Neuronal stem cell (in vitro differentiated cells): ENCODE measurements at places on chromosomes 3 and 15.

DNA sequence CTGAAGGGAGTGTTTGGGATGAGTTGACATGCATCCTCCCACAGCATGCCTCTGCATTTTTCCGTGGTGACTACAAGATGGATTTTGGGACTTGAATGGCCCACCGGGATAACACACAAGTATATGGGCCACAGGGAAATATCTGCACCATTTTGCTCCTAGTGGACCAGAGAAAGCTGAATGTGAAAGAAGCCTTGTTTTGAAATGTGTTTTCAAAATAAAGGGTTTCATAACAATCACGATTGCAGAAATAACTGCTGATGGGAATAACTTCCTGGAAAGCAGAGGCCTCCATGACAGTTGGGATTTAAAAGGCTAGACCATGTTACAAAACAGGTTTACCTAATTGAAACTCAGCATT lies 77.5 kb upstream of the PRR23C start:
- peaks cover 12% of the 10 kb centered on the region for H3K4me1 ChIP-seq
- H3K27ac ChIP-seq = no peak overlapping the region
- no peaks in the 10 kb centered on the region for H3K36me3 ChIP-seq
- no peaks in the 10 kb centered on the region for H3K27me3 ChIP-seq
- H3K4me3 ChIP-seq = no peak overlapping the region
- no peak for DNase-seq

DNA sequence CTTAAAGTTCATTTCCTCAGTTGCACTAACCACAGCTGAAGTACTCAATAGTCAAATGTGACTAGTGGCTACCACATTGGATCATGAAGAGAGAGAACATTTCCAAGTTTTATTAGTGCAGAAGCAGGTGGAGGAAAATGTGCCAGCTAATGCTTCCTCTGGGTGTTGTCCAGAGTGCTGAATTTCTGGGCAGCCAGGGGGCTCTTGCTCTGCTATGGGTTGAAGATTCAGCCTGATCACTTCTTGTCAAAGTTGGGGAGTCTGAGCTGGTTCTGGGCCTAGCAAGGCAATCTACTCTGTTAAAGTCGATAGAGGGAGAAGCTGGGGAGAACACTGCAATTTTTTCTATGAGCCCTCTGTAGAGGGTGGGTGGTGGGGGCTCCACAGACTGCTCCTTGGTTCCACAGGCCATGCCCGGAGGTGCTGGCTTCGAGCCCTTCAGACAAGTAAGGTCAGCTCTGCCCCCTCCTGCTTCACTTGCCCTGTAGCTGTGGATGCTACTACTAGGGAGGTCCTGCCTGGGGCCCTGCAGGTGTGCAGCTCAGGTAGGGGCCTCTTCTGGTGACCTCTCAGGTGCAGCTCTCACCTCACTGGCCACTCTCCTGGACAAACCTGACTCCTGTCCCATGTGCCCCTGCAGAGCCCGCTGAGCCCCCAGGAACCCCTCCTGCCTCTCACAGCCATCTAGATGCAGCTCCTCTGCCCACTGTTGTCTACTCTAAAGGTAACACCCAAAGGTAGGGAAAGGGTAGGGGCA lies 8.2 kb downstream of the ALG3 start:
- H3K36me3 ChIP-seq = peaks cover 40% of the 10 kb centered on the region
- no peak overlapping the region for H3K27ac ChIP-seq
- no peaks in the 10 kb centered on the region for H3K27me3 ChIP-seq
- no peak for DNase-seq

GRCh38 chr3:113005611-113006010 lies 14.8 kb downstream of the GTPBP8 start:
- H3K27ac ChIP-seq = no peak overlapping the region
- no peaks in the 10 kb centered on the region for H3K4me1 ChIP-seq
- no peak overlapping the region for H3K4me3 ChIP-seq
- DNase-seq = no peak
- H3K27me3 ChIP-seq = no peaks in the 10 kb centered on the region
- H3K36me3 ChIP-seq = peaks cover 23% of the 10 kb centered on the region

GRCh38 chr15:36370731-36371112 lies 208.7 kb upstream of the CDIN1 start:
- DNase-seq = no peak
- H3K27me3 ChIP-seq = no peaks in the 10 kb centered on the region
- no peak overlapping the region for H3K4me3 ChIP-seq
- peaks cover 2% of the 10 kb centered on the region for H3K4me1 ChIP-seq
- H3K36me3 ChIP-seq = no peaks in the 10 kb centered on the region

DNA sequence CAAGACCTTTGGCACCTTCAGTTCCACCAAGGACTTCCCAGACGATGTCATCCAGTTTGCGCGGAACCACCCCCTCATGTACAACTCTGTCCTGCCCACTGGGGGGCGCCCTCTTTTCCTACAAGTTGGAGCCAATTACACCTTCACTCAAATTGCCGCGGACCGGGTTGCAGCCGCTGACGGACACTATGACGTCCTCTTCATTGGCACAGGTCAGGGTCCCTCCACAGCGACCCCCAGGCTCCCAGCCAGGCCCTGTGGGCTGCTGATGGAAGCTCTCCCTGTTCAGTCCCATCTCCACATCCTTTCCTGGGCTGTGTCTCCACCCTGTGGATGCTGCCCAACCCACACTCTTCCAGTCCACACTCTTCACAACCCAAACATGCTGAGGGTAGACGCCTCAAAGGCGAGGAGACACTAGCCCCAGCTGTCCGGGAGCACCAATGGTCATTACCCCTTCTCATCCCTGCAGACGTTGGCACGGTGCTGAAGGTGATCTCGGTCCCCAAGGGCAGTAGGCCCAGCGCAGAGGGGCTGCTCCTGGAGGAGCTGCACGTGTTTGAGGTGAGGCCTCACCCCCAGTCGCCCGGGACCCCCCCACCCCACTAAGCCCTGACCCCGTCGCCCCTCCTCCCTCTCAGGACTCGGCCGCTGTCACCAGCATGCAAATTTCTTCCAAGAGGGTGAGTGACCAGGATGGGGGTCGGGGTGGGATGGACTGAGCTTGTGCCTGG lies 4.3 kb upstream of the LSMEM2 start:
- no peak overlapping the region for H3K27ac ChIP-seq
- peaks cover 9% of the 10 kb centered on the region for H3K27me3 ChIP-seq
- no peak overlapping the region for H3K4me3 ChIP-seq
- H3K36me3 ChIP-seq = no peaks in the 10 kb centered on the region
- DNase-seq = no peak
- peaks cover 12% of the 10 kb centered on the region for H3K4me1 ChIP-seq

GRCh38 chr3:16885593-16886302 lies 993 bp downstream of the PLCL2 start:
- peak overlapping the region; percentile 87 for H3K4me3 ChIP-seq
- no peaks in the 10 kb centered on the region for H3K27me3 ChIP-seq
- peaks cover 1% of the 10 kb centered on the region for H3K4me1 ChIP-seq
- no peaks in the 10 kb centered on the region for H3K36me3 ChIP-seq

- no peak overlapping the region for H3K4me3 ChIP-seq
- H3K36me3 ChIP-seq = no peaks in the 10 kb centered on the region
- no peak for DNase-seq
- no peak overlapping the region for H3K27ac ChIP-seq
These were observed 189.0 kb downstream of the VGLL3 start for GRCh38 chr3:86801921-86802320.

DNA sequence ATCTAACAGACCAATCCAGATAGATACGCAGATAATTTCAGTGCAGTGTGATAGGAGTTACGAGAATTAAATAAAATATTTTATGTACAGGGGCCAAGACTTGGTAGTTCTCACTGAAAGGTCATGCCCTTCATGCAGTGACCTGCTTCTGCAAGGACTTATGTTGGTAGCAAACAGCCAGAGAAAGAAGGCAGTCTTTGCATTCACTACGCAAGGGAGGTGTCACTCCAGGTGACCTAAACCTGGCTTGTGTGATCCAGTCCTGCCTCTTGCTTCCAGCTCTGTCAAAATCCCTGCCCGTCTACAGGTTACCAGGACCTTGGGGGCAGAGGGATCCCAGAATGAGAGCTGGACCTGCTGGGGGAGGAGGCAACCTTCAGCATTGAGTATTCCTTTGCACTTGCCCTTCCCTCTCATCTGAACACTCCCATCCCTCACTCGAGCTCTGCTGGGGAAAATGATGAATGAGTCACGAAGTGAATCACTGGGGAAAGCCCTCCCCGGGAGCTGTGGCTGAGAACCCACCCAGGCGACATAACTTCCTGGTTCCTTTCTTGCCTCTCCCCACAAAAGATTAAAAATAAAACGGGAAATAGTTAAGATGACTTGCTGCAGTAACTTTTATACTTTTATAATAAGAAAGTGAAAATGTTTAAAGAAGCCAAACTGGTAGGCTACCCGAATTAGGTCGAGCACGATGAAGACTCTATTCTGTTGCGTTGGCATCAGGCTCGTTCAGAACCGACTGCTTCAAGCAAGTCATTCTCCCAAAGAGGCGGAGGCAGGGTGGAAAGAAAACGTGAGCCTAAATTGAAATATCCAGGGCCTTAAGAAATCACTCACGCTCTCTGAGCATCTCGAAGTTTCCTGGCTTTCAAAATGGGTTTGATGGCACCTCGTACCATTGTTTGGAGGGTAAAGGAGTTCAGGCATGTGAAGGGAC lies 216.1 kb downstream of the SLCO3A1 start:
- no peaks in the 10 kb centered on the region for H3K27me3 ChIP-seq
- no peak overlapping the region for H3K4me3 ChIP-seq
- no peak overlapping the region for H3K27ac ChIP-seq
- no peak for DNase-seq
- peaks cover 2% of the 10 kb centered on the region for H3K4me1 ChIP-seq
- no peaks in the 10 kb centered on the region for H3K36me3 ChIP-seq

DNA sequence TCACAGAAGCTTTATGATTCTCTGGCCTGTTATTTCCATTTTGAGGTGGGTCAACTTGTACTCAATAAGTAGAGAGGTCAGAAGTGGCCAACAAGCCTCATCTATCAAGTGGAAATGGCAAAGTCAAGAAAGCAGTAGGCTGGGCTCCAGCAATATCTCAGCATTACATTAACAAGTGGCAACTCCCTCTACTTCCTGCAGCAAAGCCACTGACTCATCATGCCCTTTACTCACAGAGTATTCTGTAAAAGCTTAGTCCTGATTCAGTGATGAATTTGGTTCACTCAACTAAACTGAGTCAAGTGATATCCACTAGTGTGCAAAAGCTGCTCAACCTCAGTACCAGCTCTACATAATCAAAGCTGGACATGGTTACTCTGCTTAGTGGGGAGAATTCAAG lies 954.6 kb downstream of the EPHA3 start:
- DNase-seq = no peak
- no peaks in the 10 kb centered on the region for H3K4me1 ChIP-seq
- H3K27ac ChIP-seq = no peak overlapping the region
- H3K4me3 ChIP-seq = no peak overlapping the region

GRCh38 chr15:45097466-45097865 lies 16.5 kb downstream of the DUOX2 start:
- peaks cover 52% of the 10 kb centered on the region for H3K27me3 ChIP-seq
- H3K4me3 ChIP-seq = no peak overlapping the region
- H3K27ac ChIP-seq = no peak overlapping the region
- no peaks in the 10 kb centered on the region for H3K36me3 ChIP-seq
- peaks cover 10% of the 10 kb centered on the region for H3K4me1 ChIP-seq

DNA sequence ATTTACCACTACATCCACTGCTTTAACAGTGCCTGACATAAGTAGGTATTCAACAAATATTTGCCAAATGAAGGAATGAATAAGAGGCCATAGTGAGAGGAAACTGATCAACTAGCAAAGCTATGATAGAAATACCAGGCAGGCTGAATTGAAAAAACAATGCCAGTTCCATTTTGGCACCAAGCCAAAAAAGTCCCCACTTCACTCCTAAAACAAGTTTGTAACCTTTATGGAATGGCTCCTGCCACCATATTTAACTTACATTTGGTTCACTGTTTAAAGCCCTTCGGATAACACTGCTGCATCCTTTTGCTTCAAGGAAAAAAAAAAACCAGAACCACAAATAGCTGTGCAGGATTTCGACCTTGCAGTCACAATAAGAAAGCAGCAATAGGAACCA lies 166.1 kb downstream of the FRMD5 start:
- no peak for DNase-seq
- no peak overlapping the region for H3K4me3 ChIP-seq
- H3K27ac ChIP-seq = no peak overlapping the region
- H3K36me3 ChIP-seq = no peaks in the 10 kb centered on the region
- peaks cover 4% of the 10 kb centered on the region for H3K27me3 ChIP-seq

GRCh38 chr3:98454929-98455328 lies 8.1 kb upstream of the OR5K1 start:
- no peaks in the 10 kb centered on the region for H3K27me3 ChIP-seq
- no peak overlapping the region for H3K4me3 ChIP-seq
- no peaks in the 10 kb centered on the region for H3K4me1 ChIP-seq
- H3K36me3 ChIP-seq = no peaks in the 10 kb centered on the region
- DNase-seq = no peak
- H3K27ac ChIP-seq = no peak overlapping the region

- H3K4me1 ChIP-seq = peaks cover 4% of the 10 kb centered on the region
- H3K27ac ChIP-seq = no peak overlapping the region
- no peaks in the 10 kb centered on the region for H3K36me3 ChIP-seq
- DNase-seq = no peak
These were observed 10.9 kb upstream of the GJD2 start for GRCh38 chr15:34765741-34766140.

- no peaks in the 10 kb centered on the region for H3K27me3 ChIP-seq
- no peak for DNase-seq
- H3K36me3 ChIP-seq = no peaks in the 10 kb centered on the region
- no peaks in the 10 kb centered on the region for H3K4me1 ChIP-seq
- H3K4me3 ChIP-seq = no peak overlapping the region
These were observed 87.0 kb upstream of the NECTIN3 start for GRCh38 chr3:110984456-110985250.

DNA sequence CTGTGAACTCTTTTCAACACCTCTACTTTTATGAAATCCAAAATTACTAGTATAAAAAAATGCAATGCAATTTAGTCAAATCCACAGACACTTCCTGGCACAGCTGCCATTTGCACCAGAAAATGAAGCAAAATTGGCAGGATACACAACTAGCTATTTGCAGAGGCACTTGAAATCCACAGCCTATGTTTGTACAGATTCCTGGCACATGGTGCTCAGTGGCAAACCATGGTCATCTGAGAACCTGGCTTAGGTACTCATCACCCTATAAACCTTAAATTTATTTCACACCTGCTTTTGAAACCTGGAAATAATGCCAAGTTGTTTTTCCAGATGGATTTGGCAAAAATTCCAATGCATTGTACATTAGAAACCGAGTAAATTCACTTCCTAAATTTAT lies 20.2 kb upstream of the PPM1L start:
- no peak overlapping the region for H3K27ac ChIP-seq
- peaks cover 2% of the 10 kb centered on the region for H3K4me1 ChIP-seq
- H3K4me3 ChIP-seq = no peak overlapping the region

- H3K27me3 ChIP-seq = peaks cover 21% of the 10 kb centered on the region
- no peak for DNase-seq
- peaks cover 9% of the 10 kb centered on the region for H3K4me1 ChIP-seq
- H3K27ac ChIP-seq = no peak overlapping the region
These were observed 56.9 kb downstream of the ABTB1 start for GRCh38 chr3:127729556-127730056.

- H3K27me3 ChIP-seq = peaks cover 3% of the 10 kb centered on the region
- no peak overlapping the region for H3K27ac ChIP-seq
- DNase-seq = no peak
- no peak overlapping the region for H3K4me3 ChIP-seq
- H3K36me3 ChIP-seq = no peaks in the 10 kb centered on the region
- H3K4me1 ChIP-seq = no peaks in the 10 kb centered on the region
These were observed 158.0 kb downstream of the CTNNB1 start for GRCh38 chr3:41357271-41357670.

GRCh38 chr3:188687389-188687788 lies 484.4 kb upstream of the TPRG1 start:
- no peak for DNase-seq
- no peaks in the 10 kb centered on the region for H3K27me3 ChIP-seq
- H3K27ac ChIP-seq = no peak overlapping the region
- no peak overlapping the region for H3K4me3 ChIP-seq
